ENCODE measurements at places on chromosomes 13 and 19.

DNA sequence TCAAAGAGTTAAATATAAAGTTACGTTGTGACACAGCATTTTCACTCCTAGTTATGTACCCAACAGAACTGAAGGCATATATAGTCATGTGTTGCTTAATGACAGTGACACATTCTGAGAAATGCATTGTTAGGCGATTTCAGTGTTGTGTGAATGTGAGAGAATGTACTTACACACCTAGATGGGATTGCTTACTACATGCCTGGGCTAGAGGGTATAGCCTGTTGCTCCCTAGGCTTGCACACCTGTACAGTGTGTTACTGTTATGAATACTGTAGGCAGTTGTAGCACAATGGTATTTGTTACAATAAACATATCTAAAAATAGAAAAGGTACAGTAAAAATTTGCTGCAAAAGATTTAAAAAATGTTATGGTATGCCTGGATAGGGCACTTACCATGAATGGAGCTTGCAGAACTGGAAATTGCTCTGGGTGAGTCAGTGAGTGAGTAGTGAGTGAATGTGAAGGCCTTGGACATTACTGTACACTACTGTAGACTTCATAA is 89.2 kb downstream of the DHRS12 start:
- no peak for DNase-seq

DNA sequence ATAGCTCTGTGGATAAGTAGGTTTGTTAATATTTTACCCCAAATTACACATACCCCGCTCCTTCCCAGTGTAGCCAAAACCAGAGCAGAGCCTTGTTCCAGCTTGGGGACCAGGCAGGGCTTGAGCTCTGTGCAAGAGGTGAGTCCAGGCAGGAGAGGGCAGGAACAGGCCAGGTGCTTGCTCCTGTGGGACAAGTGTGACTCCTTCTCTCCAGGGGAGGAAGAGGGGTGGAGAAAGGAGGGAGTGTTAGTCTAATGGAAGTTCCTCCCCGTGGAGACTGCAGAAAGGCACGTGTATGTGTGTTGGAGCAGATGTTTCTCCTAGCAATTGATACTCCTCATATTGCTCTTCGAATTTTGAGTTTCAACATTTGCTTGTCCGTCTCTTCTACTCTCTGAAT is 201.0 kb downstream of the FGF9 start:
- DNase-seq: no peak

GRCh38 chr13:66558506-66558905 is 671.6 kb downstream of the PCDH9 start:
- DNase-seq: no peak

DNA sequence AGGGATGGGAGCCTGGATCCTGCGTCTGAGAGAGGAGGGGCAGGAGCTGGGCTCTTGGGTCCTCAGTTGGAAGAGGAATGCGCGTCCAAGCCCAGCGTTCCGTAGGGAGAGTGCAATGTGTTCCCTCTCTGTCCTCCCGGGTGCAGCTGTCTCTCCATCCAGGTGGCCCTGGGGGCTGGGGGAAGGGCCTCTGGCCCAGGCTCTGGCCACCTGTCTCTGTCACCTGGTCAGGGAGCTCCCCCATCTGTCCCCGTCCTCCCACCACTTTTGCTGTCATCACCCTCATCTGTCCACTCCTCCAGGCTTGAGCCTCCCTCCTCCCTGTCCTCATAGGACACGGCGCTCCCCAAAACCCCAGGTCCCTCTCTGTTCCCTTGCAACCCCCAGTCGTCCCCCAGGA is 3.7 kb upstream of the SBK2 start:
- no peak for DNase-seq

GRCh38 chr19:31995546-31995945 is 349.9 kb upstream of the ZNF507 start:
- DNase-seq: no peak

DNA sequence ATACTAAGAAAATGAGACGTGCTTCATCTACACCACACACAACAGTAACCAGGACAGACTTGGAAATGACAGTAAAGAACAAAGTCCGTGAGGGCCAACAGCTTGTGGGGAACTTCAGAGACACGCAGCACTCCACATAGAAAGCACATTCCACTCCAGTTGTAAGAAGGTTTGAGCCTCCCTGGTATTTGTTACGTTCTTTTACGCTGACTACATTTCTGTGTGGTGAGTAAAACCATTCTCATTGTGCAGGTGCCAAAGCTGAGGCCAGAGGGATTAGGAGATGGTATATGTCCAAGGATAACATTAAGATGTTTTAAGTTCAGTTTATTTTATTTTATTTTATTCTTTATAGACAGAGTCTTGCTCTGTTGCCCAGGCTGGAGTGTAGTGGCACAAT is 1189.9 kb downstream of the UQCRFS1 start:
- no peak for DNase-seq

GRCh38 chr13:43698758-43699157 is 88.0 kb downstream of the ENOX1 start:
- no peak for DNase-seq

DNA sequence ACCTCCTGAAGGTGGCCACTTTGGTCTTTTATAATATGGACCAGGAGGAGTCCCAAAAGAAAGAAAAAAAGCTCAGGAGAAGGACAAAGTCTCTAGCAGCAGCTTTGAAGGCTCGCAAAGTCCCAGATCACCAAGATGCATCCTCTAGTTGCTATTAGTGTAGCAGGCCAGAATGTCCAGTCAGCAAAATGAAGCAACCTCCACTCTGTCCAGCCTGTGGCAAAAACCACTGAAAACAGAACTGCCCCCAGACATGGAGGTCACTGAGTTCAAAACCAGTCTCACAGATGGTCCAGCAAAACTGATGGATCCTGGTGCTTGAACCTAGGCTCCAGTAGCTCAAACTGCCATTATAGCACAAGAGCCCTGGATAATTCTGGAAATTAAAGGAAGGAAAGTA is 10.4 kb downstream of the LILRB4 start:
- no peak for DNase-seq

DNA sequence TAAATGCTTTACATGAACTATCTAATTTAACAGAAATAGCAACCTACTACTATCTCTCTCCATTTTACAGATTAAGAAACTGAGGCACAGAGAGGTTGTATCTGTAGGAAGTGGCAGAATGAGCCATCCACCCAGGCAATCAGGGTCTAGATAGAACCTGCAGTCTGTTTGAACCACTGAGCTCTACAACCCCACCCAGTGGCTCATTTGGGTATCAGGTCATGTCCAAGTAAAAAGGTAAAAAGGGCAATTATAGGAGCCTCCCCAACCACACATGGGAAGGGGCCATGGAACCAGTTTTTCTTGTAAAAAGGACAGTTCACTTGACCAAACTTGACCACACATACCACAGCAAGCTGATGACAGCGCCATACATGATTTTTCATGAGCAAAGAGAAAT is 92.9 kb upstream of the SGCG start:
- DNase-seq: no peak

GRCh38 chr13:26061947-26062346 is 10.1 kb upstream of the SHISA2 start:
- DNase-seq: no peak

GRCh38 chr13:23673354-23673753 is 103.1 kb downstream of the TNFRSF19 start:
- DNase-seq: no peak

- no peak for DNase-seq
These were observed 23.4 kb downstream of the MBD3L2B start for GRCh38 chr19:6997679-6998445.

DNA sequence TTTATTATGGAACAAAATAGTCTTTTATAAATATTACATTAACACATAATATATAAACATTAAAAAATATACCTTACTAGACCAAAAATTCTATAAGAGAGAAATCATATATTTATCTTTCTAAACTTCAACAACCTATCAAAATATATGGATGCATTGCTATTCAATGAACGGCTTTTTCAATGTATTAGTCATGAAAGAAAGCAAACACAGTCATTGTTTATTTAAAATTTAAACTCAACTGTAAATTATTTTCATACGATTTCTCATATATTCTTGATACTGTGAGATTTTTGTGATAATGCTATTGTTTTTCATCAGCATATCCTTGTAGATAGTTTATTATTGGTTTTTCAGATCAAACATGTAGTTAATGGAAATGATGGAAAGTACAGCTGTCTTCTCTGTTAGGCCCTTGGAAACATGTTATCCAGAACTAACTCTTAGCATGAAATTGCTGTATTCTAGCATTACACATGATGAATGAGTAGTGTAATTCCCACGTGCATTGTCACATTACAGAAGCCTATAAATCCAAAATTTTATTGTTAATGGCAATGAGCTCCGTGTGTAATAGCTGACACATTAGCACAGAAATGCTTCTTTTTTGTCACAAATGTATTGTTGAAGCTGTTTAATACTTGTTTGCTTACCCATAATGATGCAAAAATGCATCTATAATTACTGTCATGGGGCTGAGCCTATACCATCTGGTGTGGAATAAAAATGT is 1639.9 kb downstream of the SLITRK5 start:
- no peak for DNase-seq

DNA sequence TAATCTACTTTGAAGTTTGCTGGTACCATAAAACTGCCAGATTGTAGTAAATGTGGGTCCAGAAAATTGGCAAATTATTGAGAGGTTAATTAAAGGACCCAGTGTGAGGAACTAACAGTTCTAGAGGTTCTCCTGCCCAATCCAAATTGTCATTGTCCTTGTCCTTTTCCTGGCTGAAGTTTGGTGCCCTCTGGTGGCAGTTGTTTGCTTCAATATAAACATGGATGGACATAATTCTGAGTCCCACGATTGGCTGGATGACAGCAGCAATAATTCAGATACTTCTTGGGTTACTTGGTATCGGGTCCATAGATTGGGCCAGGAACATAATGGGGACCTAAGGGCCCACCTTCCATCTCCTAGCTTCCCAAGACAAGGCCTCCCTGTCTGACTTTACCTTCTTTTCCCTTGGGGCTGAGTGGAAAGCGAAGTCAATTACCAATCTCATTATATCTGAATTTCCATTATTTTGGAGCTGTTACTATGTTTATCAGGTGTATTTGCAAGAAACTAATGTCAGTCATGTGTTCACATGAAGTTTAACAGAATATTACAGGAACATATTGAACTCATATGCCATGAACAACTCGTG is 33.8 kb upstream of the GARRE1 start:
- peak; percentile 37 for DNase-seq

DNA sequence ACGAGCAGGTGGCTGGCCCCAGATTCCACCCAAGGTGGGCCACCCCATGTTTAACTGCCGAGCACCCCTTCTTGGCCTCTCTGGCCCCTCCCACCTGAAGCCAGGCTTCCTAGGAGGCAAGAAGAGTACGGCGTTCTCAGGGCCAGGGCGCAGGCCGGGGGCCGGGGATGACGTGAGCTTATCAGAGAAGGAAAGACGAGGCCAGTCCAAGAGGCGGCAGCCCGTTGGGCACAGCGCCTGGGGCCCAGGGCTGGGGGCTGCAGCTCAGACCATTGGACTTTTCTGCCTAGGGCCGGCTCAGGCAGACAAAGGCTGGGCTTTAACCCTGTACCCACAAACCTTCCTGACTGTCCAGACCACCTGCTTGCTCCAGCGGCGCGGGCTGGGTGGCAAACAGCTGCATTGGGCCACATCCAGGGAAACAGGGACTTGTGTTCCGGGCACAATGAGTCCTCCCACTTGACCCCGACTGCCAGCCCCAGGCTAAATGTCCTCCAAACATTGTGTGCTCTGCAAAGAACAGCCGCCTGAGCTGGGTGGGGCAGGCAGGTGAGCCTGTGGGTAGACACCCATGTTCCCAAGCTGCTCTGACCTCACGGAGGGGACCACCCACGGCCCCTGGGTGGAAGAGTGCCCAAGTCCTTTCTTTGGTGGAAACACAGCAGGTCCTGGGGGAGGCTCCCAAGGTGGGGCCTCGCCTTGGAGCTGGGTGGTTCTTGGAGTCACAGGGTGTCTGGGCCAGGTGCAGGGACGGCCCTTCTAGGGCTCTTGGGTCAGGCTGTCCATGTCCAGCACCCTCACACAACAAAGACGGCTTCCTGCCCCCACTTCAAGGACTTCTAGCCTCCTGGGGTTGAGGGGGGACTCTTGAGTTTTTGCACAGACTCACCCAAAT is 21.9 kb downstream of the COMP start:
- DNase-seq: no peak

DNA sequence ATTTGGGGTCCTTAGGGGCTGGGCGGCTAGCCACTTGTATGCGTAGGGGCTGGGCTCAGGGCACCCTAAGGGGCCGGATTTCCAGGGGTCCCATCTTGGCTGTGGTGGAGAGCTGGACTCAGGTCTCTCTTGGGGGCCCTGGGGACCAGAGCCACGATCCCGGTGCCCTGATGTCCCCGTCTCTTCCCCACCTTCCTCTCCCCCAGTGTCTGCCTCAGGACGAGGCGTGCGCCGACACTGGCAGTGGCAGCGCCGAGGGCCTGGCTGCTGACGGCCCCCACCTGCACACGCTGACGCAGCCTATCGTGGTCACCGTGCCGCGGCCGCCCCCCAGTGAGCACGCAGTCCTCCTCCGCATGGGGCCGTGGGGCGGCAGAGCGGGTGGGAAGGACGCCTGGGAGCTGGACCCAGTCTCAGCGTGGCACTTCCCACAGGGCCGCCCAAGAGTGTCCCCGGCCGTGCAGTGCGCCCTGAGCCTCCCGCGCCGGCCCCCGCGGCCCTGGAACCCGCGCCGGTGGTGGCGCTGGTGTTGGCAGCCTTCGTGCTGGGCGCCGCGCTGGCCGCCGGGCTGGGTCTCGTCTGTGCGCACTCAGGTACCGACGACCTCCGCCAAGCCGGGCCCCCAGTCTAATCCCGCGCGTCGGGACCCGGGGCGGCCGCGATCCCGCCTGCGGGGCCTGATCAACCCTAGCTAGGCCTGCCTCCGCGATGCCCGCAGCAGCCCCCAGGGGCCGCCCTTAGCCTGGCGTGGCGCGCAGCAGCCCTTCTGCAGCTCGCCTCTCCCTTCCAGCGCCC is 2.7 kb upstream of the SNAPC2 start:
- peak; percentile 48 for DNase-seq

DNA sequence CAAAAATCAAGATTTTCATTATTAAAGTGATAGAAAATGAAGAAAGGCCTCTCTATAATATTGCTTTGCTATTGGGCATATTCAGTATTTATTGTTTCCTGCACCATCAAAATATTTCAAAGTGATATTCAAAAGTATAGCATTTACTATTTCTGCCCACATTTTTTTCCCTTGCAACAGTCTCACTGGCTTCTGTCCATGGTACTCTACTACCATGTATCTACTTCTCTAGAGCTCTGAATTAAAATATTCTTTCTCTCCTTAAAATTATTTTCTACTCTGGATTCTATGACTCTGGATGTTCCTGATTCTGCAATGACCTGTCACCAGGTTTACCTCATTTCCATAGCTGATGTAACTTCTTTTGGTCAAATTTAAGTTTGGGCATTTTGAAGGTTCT is 1508.3 kb upstream of the PRR20A start:
- DNase-seq: no peak

- no peak for DNase-seq
These were observed 375.9 kb downstream of the EFNB2 start for GRCh38 chr13:106159295-106160195.

- no peak for DNase-seq
These were observed 30.0 kb upstream of the POP4 start for GRCh38 chr19:29576046-29576606.

DNA sequence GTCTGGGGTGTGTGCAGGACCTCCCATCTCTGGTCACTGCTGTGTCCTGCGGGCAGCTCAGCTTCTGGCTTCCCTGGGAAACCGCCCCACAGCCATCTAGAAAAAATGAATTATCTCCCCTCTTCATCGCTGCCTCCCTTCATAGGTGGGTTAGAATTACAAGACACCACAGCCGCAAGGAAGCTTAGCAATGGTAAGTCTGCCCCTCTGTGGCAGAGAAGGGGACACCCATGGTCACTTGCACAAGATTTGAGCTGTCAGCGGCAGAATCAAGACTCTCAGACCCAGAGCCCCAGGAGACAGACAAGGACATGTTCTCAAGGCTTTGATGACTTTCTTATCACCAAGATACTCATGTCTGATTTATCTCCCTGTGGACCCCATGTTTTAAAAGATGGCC is 110.8 kb upstream of the PABPC3 start:
- no peak for DNase-seq

Measured in T-helper 1 cell (primary cell).